ENCODE measurements at places on chromosomes 2 and 18.

DNA sequence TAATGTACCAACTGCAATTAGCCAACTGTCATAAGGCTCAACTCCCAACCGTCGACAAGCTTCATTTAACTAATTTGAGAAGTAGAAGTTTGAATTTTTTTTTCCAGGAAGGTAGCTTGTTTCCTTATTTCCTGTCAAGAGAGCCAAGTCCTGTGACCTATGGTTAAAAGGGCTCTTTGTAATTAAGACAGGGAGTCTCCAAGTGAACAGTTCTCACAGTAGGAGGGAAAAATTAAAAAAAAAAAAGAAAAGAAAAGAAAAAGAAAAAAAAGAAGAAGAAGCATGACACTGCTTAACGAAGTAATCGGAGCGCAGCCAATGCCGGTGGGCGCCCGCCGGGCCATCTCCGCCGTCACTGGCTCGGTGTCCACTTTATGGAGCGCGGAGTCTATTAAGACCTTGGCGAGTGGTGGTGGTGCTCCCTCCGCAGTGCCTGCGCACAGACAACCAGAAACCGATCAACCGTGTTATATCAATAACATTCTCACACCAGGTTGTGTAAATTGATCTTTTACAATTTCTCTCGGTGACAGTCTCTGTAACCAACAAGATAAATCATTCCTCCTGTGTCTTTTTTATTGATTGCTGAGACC lies 197.2 kb upstream of the POU3F3 start:
- DNase-seq = no peak

GRCh38 chr2:168208652-168209051 lies 38.7 kb downstream of the STK39 start:
- DNase-seq = no peak

DNA sequence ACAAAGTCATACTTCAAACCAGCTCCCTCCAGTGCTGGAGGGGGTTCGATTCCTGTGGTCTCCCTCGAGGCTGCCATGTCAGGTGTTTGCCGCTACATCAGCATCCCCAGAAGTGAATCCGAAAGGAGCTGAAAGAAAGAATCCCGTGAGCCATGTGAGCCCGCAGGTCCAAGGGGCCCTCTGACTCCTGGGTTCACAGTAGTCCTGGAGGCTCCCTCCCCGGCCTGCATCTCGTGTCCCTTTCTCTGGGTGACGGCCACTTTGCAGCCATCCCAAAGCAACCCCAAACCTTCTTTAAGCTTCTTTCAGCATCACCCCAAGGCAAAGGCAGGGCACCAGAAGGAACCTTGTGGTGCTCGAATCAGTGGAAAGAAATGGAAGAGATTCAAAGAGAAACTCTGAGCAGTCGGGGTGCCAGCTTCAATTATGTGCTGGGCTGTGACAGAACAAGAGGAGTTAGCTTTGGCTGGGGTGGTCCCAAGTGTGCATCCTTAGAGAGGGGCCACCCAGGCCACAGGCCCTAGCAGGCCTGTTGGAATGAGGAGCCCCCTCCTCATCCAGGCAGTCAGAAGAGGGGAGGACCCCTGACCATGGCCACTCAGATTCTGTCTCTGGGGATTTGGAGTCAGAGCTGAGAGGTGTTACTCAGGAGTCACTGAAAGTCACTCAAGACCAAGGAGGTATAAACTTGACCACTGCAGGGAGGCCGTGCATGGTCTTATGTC lies 59.7 kb downstream of the CIB4 start:
- no peak for DNase-seq

DNA sequence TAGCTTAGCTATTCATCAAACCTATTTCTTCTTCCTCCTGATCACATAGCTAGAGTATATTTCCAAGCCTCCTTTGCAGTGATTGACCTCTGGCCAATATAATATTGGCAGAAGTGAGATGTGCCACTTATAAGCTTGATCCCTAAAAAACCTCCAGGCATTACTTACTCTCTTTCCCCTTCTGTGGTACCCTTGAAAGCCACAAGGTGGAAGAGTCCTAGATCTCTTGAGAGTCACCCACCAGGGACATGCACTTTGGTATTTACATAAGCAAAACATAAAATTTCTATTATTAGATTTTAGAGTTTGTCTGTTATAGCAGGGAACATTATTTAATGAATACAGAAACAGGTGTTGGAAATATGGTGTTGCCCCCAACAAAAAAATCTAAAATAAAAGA lies 112.0 kb downstream of the EXOC6B start:
- DNase-seq = no peak

GRCh38 chr18:27863780-27864430 lies 313.0 kb downstream of the CDH2 start:
- DNase-seq = no peak
